ENCODE measurements at places on chromosomes 1 and 21.

GRCh38 chr1:65359888-65360287, 50.5 kb downstream of the DNAJC6 start:
- no peak for DNase-seq

- DNase-seq = no peak
Observed at GRCh38 chr1:38908821-38909220, 27.4 kb upstream of the GJA9 start.

DNA sequence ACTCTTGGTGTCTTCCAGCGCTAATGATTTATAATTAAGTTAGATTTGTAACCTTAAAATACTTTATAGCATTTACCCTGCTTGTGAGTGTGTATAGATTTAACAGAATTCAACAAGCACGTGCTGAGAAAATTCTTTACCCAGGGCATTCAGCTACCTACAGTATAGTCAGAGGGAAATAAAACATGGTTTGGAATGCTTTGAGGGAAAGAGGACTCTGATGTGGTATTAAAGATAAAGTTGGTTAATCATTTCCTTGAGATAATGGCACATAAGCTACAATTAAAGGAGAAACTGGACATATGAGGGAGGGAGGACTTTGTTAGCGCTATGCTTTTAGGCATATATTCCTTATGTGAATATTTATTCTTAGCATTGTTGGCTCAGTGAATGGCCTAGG, 26.4 kb upstream of the IL12RB2 start:
- no peak for DNase-seq

DNA sequence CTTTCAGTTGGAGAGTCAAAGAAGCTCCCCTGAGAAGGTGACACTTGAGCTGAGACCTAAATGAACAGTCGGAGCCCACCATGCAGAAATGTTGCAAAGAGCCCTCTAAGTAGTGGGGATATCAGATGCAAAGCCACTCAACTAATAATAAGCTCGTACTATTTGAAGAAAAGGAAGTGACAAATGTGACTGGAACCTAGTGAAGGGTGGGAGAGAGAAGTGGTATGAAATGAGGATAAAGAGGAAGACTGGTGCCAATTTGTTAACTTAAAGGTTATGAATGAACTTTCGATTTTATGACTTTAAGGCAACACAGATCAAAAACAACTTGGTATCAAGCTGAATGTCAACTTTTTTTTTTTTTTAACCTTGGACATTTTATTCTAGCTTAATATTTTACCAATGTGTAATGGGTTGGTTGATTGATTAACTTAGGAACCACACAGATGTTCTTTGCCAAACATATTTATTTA, 14.7 kb downstream of the LYPLAL1 start:
- no peak for DNase-seq

- no peak for DNase-seq
Observed at GRCh38 chr1:204831186-204831585, 39.5 kb upstream of the NFASC start.
